ENCODE measurements at places on chromosomes 3 and 15. TPM values are rescaled to one million over a fixed set of nuclear protein-coding genes. Genes with fewer than 3 reads are reported as not detected.

DNA sequence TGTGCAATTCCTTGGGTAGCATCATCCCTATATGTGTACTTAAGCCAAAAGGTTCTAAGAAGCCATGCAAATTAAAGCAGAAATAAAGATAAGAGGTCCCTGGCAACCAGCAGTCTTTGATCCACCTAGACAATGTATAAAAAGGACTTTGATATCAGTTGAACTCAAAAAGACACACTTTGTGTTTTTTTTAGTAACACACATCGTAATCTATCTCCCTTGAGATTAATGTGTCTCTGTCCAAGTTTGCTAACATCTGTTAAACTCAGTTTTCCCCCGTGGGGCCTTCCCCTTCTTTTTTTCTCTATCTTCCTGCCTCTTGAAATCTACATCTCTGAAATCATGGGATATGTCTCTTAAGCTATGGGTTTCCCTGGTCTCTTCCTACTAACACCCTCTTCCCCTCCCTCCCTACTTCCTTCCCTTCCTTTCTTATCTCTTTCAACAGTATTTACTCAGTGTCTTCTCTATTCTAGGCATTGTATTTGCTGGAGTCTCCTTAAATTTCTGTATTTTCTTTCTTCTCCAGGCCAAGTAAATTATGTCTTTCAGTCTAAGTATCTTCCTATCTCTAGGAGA is 27.7 kb downstream of the ALDH1A2 start:
- no peaks in the 10 kb centered on the region for H3K27me3 ChIP-seq
- no peaks in the 10 kb centered on the region for H3K36me3 ChIP-seq
- H3K4me3 ChIP-seq, result no peak overlapping the region
- no peak for DNase-seq
- H3K27ac ChIP-seq, result no peak overlapping the region

GRCh38 chr15:77186594-77187011 is 115.7 kb upstream of the TSPAN3 start:
- peaks cover 3% of the 10 kb centered on the region for H3K4me1 ChIP-seq
- H3K36me3 ChIP-seq, result no peaks in the 10 kb centered on the region
- H3K4me3 ChIP-seq, result no peak overlapping the region
- H3K27ac ChIP-seq, result no peak overlapping the region
- DNase-seq, result peak; percentile 47

DNA sequence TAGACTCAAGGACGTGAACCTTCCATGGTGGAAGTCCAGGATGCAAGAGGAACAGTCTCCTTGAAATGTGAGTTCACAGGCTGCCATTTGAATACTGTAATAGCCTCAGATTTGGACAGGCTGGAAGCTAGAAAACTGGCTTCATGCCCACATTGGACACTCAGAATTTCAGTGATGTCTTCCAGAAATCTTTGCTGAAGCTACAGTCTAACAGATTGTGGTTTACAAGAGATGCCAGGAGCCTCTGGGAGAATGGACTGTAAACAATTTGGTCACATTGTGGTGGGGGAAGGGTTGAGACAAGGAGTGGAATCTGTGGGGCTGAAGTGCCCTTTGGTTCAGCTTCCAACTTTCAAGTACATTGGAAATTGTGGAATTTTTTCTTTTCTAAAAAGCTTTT is 252.0 kb upstream of the PROK2 start:
- no peaks in the 10 kb centered on the region for H3K4me1 ChIP-seq
- H3K27me3 ChIP-seq, result peaks cover 8% of the 10 kb centered on the region
- no peaks in the 10 kb centered on the region for H3K36me3 ChIP-seq
- no peak overlapping the region for H3K4me3 ChIP-seq

DNA sequence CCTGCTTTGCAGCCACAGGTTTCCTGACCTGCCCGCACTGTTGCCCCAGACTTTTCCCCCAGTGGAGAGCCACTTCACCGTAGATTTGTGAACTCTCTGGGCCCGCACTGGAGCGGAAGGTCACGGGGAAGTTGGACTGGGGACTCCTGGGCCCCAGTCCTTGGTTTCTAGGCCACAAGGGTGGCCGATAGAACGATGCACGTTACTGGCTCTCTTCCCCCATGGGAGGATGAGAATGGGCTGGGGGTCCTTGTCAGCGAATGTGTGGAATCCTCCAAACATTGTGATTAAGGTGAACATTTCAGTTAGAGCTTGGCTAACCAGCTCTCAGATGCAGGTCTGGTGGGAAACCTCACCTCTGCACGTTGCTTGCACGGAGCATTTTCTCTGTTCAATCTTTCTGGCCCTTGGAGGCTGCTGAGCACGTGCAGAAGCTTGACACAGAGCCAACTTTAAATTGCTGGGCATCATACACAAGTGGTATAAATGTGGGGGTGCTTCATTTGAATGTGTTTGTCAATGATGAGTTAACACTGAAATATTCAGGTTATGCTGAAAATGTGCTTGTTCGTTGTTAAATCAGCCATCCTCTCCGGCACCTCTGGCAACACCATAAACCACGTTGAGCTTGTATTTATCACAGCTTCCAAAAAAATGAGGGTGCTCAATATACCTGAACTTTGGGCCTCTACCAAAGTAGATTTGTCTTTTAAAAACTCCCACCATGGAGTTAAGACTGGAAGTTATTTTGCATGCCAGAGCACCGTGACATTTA is 976 bp downstream of the DIS3L start:
- peaks cover 8% of the 10 kb centered on the region for H3K4me1 ChIP-seq
- H3K36me3 ChIP-seq, result no peaks in the 10 kb centered on the region
- DNase-seq, result peak; percentile 66
- H3K4me3 ChIP-seq, result peak overlapping the region; percentile 86
- peak overlapping the region; percentile 58 for H3K27ac ChIP-seq

GRCh38 chr3:88112289-88112688 is 37.5 kb upstream of the C3orf38 start:
- no peaks in the 10 kb centered on the region for H3K36me3 ChIP-seq
- DNase-seq, result no peak
- H3K27me3 ChIP-seq, result no peaks in the 10 kb centered on the region
- H3K4me3 ChIP-seq, result no peak overlapping the region
- H3K27ac ChIP-seq, result no peak overlapping the region

The LRRC3B gene
- polyA plus RNA-seq, result not detected

The CIDEC gene
- polyA plus RNA-seq, result not detected

Data from IMR-90 (cell line).